Upper lobe of left lung (tissue), 6 donors: ENCODE measurements at places on chromosomes 1 and 21. TPM values are rescaled to one million over a fixed set of nuclear protein-coding genes. Genes with fewer than 3 reads are reported as not detected.

DNA sequence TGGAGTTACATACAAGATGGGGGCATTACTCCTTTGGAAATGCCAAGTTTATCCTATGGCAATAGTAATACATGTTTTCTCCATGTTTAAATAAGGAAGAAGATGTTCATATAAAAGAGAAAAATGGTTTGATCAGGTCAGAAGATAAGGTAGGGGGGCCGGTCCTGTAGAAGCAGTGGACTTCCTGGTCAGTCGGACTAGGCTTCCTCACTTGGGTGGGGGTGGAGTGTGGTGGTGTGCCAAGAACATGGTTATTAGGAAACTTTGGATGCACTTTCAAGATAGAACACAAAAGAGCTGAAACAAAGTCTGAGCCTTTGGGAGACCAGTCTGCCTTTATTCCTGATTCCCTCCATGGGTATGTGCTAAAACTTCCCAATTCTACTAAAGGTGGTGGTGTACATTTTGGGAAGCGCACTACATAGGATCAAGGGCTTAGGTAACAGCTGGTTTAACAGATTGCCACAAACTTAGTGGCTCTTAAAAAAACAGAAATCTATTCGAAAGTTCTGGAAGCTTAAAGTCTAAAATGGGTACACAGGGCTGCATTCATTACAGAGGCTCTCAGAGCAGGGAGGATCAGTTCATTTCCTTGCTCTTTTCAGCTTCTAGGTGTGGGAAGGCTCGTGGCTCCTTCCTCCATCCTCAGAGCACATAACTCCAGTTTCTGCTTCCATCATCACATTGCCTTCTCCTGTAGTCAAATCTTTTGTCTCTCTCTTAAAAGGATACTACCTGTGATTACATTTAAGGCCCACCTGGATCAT lies 64.6 kb downstream of the KDM1A start:
- peaks cover 4% of the 10 kb centered on the region for H3K4me1 ChIP-seq
- no peak overlapping the region for H3K27ac ChIP-seq
- H3K36me3 ChIP-seq = peaks cover 69% of the 10 kb centered on the region
- no peak overlapping the region for H3K4me3 ChIP-seq
- H3K27me3 ChIP-seq = no peaks in the 10 kb centered on the region

The SNX7 gene
- 13.7 TPM for total RNA-seq

- no peak overlapping the region for H3K4me3 ChIP-seq
- no peak for DNase-seq
- H3K27ac ChIP-seq = no peak overlapping the region
- no peaks in the 10 kb centered on the region for H3K27me3 ChIP-seq
- no peaks in the 10 kb centered on the region for H3K36me3 ChIP-seq
- H3K4me1 ChIP-seq = peaks cover 10% of the 10 kb centered on the region
These were observed 9.5 kb downstream of the FAM131C start for GRCh38 chr1:16063921-16064320.

The RBP7 gene
- total RNA-seq = not detected

The FNDC10 gene
- 13.6 TPM for total RNA-seq

DNA sequence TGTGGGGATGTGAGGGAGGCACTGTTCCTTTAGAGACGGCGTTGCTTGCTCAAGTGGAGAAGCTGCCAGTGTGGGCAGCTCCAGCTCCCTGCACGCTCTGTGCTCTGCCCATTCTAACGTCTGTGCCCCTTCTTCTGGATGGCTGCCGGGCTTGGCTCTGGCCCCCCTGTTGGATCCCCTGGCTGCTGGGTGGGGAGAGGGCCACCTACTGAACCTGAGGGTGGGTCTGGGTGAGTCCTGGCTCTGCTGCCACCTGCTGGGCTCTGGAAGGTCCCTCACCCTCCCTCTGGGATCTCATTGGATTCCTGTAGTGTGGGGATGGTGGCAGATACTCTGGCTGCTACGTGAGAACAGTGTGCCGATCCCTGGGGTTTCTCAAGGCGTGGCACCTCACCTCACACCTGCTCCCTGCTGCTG lies 5.0 kb downstream of the PFKL start:
- H3K4me3 ChIP-seq = no peak overlapping the region
- no peaks in the 10 kb centered on the region for H3K27me3 ChIP-seq
- H3K27ac ChIP-seq = peak overlapping the region; percentile 80

GRCh38 chr21:46411236-46411635 lies 47.5 kb upstream of the DIP2A start:
- no peaks in the 10 kb centered on the region for H3K27me3 ChIP-seq
- H3K4me3 ChIP-seq = no peak overlapping the region
- DNase-seq = no peak
- peaks cover 37% of the 10 kb centered on the region for H3K36me3 ChIP-seq
- H3K4me1 ChIP-seq = no peaks in the 10 kb centered on the region
- H3K27ac ChIP-seq = no peak overlapping the region

- DNase-seq = peak; percentile 62
- H3K27ac ChIP-seq = peak overlapping the region; percentile 96
- no peaks in the 10 kb centered on the region for H3K27me3 ChIP-seq
- no peak overlapping the region for H3K4me3 ChIP-seq
- H3K4me1 ChIP-seq = peaks cover 30% of the 10 kb centered on the region
These were observed 2.1 kb downstream of the ADAMTS4 start for GRCh38 chr1:161196521-161197451.

- H3K27me3 ChIP-seq = no peaks in the 10 kb centered on the region
- H3K4me3 ChIP-seq = no peak overlapping the region
- no peak overlapping the region for H3K27ac ChIP-seq
- DNase-seq = no peak
These were observed 9.4 kb downstream of the MECR start for GRCh38 chr1:29221296-29221695.

DNA sequence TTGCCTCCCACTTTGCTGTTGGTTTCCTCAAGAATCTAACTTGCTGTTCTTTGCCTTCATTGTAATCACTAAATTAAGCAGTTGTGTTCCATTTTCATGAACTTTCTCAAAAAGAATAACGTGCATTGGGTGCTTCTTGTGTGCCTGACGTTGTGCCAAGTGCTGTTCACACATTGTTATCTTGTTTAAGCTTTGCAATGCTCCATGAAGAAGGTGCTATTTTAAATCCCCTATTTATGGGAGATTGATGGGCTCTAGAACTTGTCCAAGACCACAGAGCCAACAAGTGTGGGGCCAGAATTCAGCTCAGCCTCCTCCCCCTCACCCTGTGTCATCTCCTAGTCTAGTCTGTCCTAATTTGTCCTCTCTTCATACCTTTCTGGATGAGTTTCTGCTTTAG lies 199.8 kb downstream of the C1orf94 start:
- H3K27ac ChIP-seq = no peak overlapping the region
- H3K4me1 ChIP-seq = no peaks in the 10 kb centered on the region
- DNase-seq = no peak

- no peak for DNase-seq
- no peaks in the 10 kb centered on the region for H3K27me3 ChIP-seq
- H3K4me1 ChIP-seq = no peaks in the 10 kb centered on the region
- H3K27ac ChIP-seq = no peak overlapping the region
- no peak overlapping the region for H3K4me3 ChIP-seq
These were observed 5.9 kb downstream of the SLC2A7 start for GRCh38 chr1:9020305-9020704.

GRCh38 chr1:164534863-164535610 lies 23.9 kb upstream of the PBX1 start:
- H3K4me1 ChIP-seq = no peaks in the 10 kb centered on the region
- DNase-seq = no peak
- no peak overlapping the region for H3K4me3 ChIP-seq
- H3K36me3 ChIP-seq = no peaks in the 10 kb centered on the region
- H3K27me3 ChIP-seq = no peaks in the 10 kb centered on the region

The SELP gene
- total RNA-seq = 9.3 TPM

- no peak for DNase-seq
- no peak overlapping the region for H3K27ac ChIP-seq
- H3K27me3 ChIP-seq = no peaks in the 10 kb centered on the region
These were observed 4.0 kb downstream of the RGS8 start for GRCh38 chr1:182680408-182680807.

GRCh38 chr1:53981220-53981619 lies 35.1 kb downstream of the LRRC42 start:
- H3K27me3 ChIP-seq = no peaks in the 10 kb centered on the region
- H3K4me1 ChIP-seq = peaks cover 14% of the 10 kb centered on the region
- H3K4me3 ChIP-seq = no peak overlapping the region

The DCDC2B gene
- 1.5 TPM for total RNA-seq

DNA sequence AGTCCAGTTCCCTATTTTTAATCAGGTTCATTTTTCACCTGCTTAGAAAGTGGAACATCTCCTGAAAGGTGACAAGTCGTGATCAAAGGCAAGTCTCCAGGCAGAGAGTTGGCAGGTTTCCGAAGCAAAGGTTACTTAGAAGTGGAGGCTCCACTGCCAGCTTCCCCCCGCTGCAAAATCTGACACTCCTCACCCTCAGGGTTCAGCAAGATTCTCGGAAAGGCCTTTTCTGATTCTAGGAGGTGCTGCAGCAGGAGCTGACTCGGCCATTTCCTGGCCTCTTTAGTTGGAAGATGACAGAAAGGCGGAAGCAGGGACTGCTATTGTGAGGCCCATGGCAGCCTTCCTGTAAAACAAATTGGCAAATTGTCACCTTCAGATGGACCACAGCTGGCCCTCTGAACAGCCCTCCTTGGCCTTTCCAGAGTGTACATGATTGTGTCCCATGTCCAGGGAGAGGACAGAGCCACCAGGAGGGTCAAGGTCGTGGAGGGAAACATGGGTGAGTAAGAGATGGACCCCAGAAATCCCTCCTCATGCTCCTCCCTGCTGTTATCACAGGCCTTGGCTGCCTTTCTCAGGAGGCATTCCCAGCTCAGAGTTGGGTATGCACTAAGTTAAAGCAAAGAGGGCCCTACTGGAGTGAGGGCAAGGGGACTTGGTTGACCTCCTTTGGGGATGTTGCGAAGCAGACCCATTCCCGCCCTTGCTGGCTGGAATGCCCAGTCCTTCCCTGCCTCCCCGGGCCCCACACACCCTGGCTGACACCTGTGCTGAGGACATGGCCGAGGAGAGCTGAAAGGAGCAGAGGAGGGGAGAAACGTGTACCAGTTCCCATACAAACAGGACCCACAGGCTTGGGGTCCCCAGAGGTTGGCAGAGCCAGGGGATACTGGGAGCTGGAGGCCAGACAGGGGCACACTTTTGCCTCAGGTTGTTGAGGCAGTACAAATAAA lies 115.5 kb upstream of the IRF2BP2 start:
- H3K4me1 ChIP-seq = peaks cover 69% of the 10 kb centered on the region
- peak overlapping the region; percentile 5 for H3K4me3 ChIP-seq
- DNase-seq = peak; percentile 62

The PCBP3 gene
- total RNA-seq = 0.78 TPM

The MAP3K21 gene
- total RNA-seq = 16.7 TPM

DNA sequence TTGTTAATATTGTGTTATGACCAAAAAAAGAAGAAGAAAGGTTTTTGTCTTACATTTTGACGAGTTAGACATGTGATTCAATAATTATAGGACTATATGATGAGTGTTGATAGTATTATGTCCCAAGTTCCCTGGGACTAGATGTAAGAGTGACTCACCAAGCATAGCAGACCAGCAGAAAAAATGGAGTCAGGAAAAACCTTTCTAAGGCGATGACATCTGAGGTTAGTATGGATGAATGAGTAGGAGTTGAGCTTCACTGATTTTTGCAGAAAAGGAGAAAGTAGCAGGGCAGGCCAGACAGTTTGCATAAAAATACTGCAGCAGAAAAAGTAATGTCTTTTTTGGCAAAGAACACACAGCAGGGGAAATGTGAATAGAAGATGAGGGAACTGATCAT lies 1041.3 kb upstream of the ADGRL4 start:
- no peak overlapping the region for H3K27ac ChIP-seq
- no peaks in the 10 kb centered on the region for H3K27me3 ChIP-seq
- no peaks in the 10 kb centered on the region for H3K36me3 ChIP-seq
- no peak overlapping the region for H3K4me3 ChIP-seq
- H3K4me1 ChIP-seq = no peaks in the 10 kb centered on the region

The S100A12 gene
- total RNA-seq = 5.2 TPM

- H3K4me3 ChIP-seq = no peak overlapping the region
- H3K27ac ChIP-seq = peak overlapping the region; percentile 52
- peaks cover 14% of the 10 kb centered on the region for H3K36me3 ChIP-seq
- peaks cover 65% of the 10 kb centered on the region for H3K4me1 ChIP-seq
- no peaks in the 10 kb centered on the region for H3K27me3 ChIP-seq
- no peak for DNase-seq
These were observed 4.9 kb downstream of the STK40 start for GRCh38 chr1:36380782-36381181.

GRCh38 chr21:29639366-29640079 lies 300.3 kb downstream of the GRIK1 start:
- H3K27me3 ChIP-seq = no peaks in the 10 kb centered on the region
- no peaks in the 10 kb centered on the region for H3K4me1 ChIP-seq
- no peak overlapping the region for H3K4me3 ChIP-seq
- no peaks in the 10 kb centered on the region for H3K36me3 ChIP-seq
- DNase-seq = no peak

DNA sequence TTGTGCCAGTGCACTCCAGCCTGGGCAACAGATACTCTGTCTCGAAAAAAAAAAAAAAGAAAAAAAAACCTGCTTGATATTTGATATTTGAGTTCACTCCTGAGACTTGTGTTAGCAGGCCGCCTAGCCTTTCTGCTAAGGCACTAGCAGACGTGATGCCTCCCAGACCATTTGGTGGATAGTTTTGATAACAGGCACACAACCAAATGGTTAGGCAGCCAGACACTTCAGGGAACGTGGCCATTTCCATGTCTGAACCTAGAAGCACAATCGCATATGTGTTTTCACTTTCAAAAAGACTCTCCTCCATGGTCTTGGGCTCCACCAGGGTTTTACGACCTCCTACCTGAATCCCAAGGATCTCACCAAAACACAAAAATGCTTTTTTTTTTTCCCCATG lies 1319.5 kb downstream of the BRINP3 start:
- H3K4me1 ChIP-seq = no peaks in the 10 kb centered on the region
- no peak for DNase-seq
- no peak overlapping the region for H3K4me3 ChIP-seq
- no peak overlapping the region for H3K27ac ChIP-seq
- no peaks in the 10 kb centered on the region for H3K27me3 ChIP-seq
- no peaks in the 10 kb centered on the region for H3K36me3 ChIP-seq

DNA sequence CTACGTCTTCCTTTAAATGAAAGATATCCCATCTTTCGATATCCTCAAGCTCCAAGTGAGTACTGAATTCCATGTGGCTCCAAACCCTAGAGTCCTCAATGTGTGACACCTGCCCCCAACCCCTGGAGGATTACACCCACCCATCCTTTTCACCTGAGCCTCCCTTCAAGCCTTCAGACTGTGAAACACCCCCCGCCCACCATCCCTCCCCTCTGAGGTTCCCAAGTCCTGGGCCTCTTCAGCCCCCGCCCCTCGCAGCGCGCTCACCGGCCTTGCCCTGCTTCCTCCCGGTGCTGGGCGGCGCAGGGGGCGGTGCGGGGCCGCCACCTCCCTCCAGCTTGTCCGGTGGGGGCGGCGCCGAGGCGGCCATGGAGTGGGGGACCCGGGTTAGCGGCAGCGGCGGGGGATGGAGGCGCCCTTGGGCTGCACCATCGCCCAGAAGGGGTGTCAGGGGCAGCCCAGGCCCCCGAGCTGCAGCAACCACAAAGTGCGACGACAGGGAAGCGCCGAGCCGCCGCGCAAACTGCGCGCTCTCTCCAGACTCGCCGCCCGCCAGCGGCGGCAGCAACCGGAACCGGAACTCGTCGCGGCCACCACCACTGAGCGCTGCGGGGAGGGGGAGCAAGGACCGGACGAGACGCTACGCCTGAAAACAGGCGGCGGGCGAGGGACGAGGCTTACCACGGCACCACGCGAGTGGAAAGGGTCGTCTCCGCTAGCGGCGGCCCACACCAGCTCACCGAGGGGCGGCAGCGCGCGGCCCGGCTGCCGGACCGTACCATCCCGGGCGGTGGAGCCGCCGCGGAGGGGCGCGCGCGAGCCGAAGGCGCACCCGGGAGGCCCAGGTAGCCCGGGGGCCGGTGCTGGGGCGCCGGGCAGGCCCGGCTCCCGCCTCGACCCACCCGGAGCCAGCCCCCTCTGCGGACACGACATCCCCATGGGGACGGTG lies at the start of gene PYGO2:
Gene PYGO2 (minus strand): TSS at position 576 of the 949 bp plus-strand sequence. CDS start 206 bp downstream, at position 370.
- H3K27ac ChIP-seq = peak within 1 kb of the TSS; percentile 98
- H3K4me3 ChIP-seq = peak within 1 kb of the TSS; percentile 73
- H3K27me3 ChIP-seq = no peaks in the 10 kb centered on the region
- DNase-seq = peak; percentile 86
